ENCODE measurements at places on chromosomes 5 and 9.

DNA sequence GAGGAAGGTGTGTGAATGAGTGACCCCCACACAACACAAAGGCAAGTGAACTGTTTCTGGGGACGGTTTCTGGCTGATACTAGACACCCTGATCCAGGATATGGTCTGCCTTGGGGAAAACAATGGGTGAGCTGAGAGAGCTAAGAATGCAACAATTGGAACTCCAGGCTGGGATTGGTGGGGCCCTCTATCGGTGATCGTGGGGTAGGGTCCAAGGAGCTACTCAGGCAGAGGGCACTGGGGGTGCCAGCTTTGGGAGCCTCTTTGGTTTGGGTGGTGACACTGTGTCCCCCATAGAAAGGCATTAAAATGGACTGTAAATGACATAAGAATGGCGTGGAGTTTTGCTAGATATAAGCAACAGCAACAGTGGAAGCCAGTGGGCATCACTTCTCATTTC lies 439.1 kb downstream of the DMAC1 start:
- no peak for DNase-seq

DNA sequence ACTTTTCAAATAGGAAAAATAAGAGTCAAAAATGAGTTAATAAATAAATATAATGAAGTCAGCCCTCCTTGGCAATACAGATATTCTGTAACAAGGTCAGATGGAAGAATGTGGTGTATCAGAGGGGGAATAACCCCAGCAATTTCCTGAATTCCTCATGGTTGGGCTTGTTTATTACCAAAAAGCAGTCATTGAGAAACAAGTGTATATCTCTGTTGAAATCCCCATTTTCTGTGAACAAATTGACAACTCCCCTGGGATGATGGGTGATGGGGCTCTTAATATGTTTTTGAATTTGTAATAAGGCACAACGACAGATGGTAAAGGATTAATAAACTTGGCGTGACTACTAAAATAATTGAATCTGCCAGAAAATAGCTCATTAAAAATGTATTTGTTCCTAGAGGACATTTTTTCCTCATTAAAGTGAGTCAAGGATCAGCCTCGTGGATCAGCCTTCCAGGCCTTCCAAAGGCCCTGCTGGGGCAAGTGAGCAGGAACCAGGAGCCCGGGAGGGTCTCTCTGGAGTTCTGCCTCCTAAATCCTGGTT lies 34.2 kb downstream of the THBS4 start:
- DNase-seq: peak; percentile 39

GRCh38 chr5:152237531-152237930 lies 167.5 kb downstream of the NMUR2 start:
- peak; percentile 6 for DNase-seq

GRCh38 chr5:171426266-171426665 lies 6.8 kb downstream of the FGF18 start:
- no peak for DNase-seq

DNA sequence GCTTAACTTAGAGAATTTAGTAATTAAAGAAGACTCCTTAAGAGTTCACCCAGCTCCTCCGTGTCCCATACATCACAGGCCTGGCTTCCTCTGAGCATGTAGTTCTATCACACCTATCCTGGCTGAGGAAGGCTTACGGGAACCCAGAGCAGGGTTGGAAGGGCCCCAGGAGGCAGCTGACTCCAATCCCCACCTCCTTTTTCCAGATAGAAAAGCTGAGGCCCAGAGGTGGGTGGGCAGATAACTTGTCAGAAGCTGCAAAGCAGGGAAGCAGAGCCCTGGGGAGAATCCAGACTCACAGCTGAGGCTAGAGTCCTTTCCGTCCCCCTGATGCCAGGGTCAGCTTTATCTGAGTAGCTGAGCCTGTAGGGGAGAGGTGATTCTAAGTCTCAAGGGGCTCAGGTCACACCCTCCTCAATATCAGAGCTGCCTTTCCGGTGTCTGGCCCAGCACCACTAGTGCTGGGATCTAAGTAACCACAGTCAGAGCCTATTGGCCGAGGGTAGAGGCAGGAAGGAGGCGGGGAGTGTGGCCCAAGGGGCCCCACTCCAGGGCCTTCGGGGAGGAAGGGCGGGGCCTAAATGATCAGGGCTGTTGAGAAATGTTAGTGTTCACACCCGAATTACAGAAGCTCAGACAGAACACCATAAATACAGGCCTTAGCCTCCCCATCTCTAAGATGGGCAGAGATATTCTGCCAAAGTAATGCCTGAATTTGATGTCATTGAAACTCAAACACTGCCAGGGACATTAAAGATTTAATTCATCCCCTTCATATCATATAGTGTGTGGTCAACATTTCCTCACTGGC lies 9.9 kb downstream of the CCDC69 start:
- DNase-seq: peak; percentile 90

GRCh38 chr5:80275347-80275746 lies 19.5 kb upstream of the SERINC5 start:
- no peak for DNase-seq

DNA sequence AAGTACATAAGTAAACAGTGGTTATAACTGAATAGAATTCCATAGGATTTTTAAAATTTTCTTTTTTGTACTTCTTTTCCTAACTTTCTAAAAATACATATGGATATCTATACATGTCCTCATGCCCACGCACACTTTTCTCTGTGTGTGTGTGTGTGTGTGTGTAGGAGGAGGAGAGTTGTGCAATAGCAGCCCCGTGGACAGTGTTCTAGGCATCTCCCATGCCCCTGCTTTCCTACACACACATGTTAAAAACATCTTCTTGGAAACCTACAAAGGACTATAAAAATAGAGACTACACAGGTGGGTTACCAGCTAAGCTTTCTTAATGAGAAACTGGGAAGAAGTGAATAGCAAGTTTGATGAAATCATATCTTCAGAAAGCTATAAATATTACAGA lies 19.8 kb upstream of the HEXB start:
- DNase-seq: peak; percentile 42

GRCh38 chr9:133509179-133510083 lies 15.3 kb downstream of the MYMK start:
- no peak for DNase-seq

GRCh38 chr5:138658676-138659075 lies 83.5 kb upstream of the HSPA9 start:
- no peak for DNase-seq

DNA sequence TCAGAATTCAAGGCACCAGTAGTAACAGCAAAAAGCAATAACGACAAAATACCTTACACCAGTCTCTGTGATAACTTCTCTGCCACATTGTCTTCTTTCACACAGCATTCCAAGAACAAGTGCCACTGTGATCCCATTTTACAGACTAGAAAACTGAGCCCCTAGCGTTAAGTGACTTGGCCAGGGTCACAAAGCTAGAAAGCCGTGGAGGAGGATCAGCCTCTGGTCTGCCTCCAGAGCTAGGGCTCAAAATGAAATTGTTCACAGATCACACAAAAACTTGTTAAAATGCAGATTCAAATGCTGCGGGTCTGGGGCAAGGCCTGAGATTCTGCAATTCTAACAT lies 154.1 kb downstream of the FAM114A2 start:
- no peak for DNase-seq

GRCh38 chr9:121674017-121674416 lies 22.6 kb downstream of the DAB2IP start:
- no peak for DNase-seq

- no peak for DNase-seq
These were observed 290.9 kb downstream of the CDK5RAP2 start for GRCh38 chr9:120289098-120289497.

GRCh38 chr9:122527193-122527592 lies at the start of gene OR1N1:
TSS of gene OR1N1 (minus strand) at chr9:122527293. CDS start at chr9:122527293, 0 bp downstream.
- DNase-seq: no peak

DNA sequence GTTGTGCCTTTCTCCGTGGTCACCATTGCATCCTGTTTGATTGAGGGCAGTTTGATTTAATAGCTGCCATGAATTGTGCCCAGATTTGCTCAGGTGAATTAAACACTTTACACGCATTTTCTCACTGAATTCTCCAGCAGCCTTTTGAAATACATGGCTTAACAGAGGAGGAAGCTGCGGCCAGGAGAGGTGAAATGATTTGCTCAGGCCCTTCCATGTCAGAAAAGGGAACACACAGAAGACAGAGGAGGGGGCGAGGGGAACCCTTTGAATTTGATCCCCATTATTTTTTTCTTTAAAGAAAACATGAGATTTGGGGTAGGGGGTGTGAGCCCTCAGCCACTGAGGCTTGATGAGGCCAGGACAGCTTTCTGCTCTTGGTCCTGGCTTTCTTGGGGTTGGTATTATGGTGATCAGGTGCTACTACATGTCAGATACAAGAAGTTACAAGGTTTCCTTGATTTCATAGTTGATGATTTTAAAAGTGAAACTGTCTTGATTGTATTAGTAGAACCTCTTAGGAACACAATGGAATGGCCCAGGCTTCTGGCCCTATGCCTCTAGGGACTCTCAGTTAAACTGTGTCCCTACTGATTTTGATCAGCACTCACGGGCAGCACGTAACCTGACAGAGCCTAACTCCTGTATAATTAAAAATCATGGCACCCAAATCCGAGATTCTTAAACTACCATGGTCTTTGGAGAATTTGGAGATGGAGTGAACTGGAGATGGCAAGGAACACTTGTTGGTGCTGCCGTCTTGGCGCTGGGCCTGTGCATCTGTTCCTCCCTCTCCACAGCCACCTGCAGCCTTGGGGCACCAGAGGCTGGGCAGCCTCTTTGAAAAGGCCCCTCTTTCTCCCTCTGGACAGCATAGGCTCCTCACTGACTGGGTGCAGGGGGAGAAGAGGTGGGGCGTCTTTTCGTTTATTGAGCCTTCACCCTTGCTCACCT lies 107.9 kb downstream of the TRIO start:
- no peak for DNase-seq

DNA sequence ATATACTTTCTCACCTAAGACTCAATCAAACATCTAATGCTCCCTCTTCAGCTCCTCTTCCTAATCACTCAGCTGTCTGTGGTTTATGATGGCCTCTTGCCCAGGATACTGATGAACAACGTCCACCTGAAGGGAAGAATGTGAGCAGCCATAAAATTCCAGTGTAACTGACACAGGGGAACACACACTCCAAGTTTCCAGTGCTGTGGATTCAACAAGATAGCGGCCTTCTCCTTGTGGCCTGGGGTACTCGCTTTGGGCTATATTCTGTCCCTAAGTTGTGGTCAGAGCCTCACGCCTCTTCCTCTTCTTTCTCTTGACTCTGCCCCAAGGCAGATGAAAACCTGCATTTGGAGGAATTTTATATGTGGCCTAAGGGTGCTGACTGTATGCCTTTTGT lies 11.7 kb downstream of the B4GALT1 start:
- DNase-seq: no peak

DNA sequence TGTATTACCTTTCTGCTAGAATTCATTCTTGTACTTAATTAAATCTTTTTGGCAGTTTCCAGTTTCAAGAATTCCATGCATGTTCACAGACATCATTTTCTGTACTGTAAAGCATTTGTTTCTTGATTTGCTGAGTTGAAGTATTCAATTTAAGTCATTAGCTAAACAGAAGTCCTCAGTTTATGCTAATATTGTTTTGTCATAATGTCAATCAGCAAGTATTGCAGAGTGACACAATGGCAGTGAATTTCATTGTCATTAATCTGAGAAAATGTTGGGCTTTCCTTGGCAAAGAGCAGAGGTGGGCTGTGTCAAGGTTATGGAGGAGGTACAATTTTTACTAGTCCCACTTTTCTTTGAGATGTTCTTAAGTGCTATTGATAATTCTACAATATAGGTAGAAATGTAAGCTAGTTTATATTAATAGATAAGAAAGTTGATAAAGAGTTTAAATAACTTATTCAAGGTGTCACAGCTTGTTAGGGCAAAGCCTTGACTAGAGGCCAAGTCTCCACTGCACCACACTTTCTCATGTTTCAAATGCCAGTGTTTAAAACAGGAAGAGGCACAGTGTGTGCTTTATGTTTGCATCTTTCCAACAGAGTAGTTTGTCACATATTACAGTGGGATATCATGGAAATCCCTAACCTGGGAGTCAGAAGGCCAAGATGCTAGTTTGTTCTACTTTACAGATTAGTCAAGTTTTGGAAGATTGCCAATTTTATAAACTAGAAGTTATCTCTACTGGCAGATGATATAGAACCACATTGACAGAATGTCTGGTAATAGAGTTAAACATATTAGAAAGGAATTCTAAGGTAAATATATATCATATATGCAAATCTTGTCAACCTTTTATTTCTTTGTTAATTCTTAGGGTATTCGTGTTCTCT lies 56.3 kb downstream of the SLF1 start:
- no peak for DNase-seq

DNA sequence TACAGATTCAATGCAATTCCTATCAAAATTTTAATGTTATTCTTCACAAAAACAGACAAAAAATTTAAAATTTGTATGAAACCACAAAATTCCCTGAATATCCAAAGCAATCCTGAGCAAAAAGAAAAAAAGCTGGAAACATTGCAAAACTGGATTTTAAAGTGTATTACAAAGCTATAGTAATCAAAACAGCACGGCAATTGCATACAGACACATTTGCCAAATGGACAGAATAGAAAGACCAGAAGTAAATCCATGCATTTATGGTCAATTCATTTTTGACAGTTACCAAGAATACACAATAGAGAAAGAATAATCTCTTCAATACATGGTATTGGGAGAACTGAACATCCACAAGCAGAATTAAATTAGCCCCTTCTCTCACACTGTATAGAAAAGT lies 110.5 kb downstream of the TMEM232 start:
- no peak for DNase-seq

DNA sequence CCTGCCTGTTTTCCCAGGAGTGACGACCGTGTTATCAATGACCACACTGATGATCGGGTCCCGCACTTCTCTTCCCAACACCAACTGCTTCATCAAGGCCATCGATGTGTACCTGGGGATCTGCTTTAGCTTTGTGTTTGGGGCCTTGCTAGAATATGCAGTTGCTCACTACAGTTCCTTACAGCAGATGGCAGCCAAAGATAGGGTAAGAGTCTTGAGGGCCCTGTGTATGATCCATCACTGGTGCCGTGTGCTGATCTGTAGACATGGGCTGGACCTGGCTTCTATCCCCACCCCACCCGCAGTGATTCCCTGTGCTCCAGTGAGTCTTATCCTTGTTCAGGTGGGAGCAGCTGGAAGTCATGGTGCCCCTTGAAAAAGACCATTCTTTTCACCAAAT lies 26.0 kb downstream of the GABRP start:
- DNase-seq: peak; percentile 5

DNA sequence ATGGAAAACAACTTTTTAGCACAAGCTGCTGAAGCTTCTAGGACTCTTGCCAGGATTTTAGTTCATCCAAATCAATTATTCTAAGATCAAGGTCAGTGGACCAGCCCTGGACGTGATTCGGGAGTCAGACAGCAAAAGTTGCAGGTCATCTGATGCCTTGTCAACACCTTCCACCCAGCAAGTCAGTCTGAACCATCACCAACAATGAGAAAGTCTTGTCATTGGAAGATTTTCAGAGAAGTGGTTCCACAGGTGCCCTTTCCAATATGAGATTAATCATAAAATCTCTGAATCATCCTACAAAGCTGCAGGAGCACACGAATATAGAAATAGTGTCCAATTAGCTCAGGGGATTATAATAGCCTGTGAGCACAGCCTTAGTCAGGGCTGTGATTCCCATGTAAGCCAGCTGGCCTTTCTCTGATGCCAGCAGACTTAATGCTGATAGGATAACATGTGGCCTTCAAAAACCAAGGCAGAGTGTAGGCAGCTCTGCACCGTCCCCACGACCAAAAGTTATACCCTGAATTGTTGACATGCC lies 445.0 kb upstream of the TRPC7 start:
- DNase-seq: no peak

- DNase-seq: no peak
These were observed 277.2 kb upstream of the ZNF608 start for GRCh38 chr5:125023673-125024072.

- no peak for DNase-seq
These were observed 17.1 kb downstream of the DCANP1 start for GRCh38 chr5:135430135-135430437.
